ENCODE measurements at places on chromosomes 4 and X.

DNA sequence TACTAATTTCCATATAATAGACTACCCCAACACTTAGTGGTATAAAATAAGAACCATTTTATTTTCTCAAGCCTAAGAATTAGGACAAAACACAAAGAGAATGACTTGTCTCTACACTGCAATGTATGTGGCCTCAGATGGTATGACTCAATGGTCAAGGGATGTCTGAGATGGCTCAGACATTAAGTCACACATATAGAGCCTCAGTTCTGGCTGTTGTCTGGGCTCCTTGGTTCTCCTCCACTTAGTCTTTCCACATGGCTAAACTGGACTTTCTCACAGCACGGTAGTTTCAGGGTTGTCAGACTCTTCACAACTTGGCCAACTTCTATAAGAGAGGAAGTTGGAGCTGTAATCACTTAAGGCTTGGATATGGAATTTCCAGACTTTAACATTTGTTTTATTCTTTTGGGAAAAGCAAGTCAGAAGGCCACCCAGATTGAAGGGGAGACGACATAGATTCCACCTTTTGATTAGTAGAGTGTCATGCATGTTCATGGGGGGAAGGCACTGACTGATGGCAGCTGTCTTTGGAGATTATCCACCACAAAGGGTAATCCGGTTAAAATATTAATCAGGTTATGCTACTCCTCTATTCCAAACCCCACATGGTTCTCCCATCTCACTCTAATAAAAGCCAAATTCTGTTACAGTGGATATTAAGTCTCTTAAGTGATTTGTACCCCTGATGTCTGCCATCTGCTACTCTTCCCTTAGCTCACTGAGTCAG is 9.4 kb downstream of the IL15 start:
- no peak for DNase-seq

GRCh38 chrX:40099055-40099958 is 1.5 kb upstream of the BCOR start:
- no peak for DNase-seq

DNA sequence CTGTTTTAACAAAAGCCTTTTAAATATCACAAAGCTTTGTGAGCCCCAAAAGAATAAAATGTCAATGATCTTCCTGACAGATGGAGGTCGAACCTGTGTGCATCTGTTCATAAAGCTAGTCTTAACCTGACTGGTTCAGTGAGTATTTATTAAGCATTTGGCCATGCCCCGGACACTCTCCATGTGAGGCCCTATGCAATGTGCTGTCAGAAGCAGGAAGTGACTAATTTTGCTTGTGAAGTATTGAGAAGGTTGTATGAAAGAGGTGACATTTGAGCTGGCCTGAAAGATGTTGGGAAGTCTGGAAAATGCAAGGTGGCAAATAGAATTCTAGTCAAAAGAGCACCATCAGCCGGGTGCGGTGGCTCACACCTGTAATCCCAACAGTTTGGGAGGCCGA is 171.4 kb downstream of the MSL3 start:
- DNase-seq: no peak

DNA sequence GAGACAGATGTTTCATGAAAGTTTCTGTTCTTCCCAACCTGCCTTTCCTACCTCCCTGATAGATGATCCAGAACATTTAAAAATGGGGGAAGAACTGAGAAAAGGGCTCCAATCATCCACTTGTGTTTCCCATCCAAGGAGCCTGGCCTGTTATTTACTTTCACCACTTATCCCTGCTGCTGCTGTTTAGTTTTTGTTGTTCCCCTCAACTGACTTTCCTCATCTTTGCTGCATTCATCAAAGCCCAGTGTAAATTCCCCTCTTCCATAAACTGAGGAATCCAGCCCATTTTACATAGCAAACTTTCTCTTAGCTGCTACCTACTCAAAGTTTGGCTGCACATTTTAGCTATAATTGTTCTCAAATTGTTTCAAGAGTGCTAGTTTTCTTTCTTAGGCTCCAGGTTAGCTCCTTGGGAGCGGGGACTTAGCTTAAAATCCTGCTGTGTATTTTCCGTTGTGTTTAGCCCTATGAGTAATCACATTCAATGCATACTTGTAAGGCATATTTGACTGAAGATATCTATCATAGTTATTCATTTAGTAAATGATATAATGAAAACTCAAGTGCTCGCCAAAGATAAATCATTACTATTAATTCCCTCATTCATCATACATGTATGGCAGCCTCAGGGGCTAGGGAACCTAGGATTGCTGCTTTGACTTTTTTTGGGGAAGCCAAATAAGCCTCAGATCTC is 1.4 kb upstream of the PTPN13 start:
- no peak for DNase-seq

DNA sequence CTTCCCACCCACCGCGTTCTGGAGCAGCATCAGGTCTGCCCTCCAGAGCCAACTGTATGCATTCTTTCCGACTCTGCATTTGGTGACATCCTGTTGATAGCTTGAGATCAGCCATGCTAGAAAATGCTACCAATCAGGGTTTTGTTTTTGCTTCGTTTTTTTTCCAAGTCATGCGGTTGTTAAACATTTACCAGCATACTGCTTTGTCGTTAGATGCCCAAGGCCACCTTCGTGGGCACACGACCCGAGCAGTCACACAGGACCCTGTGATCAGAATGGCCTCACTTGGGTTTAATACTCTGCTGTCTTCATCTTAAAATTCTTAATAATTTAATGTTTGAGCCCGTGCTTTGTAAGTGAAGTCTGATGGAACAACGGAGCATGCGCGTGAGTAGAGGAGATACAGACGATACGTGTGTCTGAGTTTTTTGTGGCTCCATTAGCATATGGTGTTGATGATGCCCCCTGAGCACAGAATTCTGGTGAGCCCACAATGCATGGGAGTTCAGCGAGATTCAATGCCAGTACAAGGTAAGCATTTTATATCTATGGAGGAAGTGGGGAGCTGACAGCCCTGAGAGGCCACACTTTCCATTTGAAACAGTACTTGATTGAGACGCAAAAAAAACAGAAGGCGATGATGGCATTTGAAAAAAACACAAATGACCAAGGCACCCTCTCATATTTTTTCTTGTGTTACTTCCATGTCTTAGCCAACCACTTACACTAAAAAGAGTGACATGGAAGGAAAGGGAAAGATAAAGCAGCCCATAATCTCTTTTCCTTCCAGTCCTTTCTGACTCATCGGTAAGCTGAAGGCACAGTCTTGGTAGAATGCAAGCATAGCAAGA is 323.6 kb downstream of the BCOR start:
- DNase-seq: no peak

DNA sequence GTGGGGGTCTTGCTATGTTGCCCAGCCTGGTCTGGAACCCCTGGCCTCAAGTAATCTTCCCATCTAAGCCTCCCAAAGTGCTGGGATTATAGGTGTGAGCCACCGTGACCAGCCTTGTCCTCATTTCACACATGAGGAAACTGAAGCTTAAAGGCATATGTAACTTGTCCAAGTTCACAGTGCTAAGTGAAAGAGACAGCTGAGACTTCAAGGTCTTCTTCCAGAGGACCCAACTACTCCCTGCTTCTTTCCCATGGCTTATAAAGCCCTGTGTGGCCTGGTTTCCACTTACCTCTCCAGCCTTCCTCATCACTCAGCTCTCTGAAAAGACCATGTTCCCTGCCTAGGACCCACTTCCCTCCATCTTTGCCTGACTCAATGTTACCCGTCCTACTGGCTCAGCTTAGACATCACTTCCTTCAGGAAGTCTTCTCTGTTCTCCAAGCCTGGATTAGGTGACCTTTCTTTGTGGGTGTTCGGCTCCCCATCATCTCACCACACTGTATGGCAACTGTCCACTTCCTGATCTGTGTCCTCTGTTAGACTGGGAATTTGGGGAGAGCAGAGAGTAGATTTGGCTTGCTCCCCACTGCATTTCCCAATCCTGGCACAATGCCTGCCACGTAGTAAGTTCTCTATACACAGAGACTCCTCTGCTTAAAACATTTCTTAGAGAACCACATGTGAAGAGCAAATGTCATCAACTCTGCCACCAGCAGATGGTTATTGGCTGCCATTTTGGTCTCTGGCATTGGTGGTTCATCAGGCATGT is 30.4 kb upstream of the LAMP2 start:
- DNase-seq: no peak

DNA sequence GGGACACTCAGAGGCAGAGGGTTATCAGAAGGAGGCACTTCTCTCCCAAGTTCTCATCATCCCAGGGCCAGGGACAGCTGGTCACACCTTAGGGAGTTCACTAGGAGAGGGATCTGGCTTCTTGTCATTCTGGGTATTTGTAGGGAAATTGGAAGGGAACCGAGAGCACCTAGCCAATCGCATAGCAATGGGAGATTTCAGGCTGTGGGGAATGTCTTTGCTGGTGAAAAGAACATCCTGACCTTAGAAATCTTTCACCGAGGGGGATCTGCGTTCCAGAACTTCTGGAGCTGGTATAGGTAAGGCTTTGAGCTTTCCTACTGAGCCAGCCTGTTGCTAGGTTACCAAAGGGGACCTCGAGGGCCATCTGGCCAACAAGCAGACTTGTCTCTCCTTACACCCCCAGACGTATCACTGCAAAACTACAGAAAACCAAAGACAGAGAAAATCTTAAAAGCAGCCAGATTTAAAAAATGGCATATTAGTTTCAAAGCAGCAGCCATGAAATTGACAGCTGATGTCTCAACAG is 6.8 kb downstream of the HTT-AS start:
- no peak for DNase-seq

DNA sequence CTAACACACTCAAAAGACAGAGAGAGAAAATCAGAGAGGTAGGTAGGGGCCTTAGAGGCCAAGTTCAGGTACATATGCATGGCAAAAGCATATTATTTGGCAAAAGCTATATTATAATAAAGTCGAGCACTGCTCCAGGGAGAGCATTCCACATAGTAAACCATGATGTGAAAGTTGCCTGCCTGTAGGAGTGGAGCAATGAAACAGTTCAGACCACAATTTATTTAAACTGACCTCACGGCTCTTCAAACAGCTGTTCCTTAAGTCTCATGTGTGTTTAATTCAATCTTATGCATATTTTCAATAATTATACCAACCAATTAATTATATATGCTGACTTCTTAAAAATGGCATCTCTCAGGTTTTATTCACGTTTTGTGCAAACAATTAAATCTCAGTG is 3.3 kb downstream of the RFC1 start:
- DNase-seq: no peak

GRCh38 chr4:153728660-153729059 is 31.2 kb downstream of the RNF175 start:
- DNase-seq: no peak

- no peak for DNase-seq
Observed at GRCh38 chr4:174401471-174402130, 117.9 kb downstream of the CEP44 start.

DNA sequence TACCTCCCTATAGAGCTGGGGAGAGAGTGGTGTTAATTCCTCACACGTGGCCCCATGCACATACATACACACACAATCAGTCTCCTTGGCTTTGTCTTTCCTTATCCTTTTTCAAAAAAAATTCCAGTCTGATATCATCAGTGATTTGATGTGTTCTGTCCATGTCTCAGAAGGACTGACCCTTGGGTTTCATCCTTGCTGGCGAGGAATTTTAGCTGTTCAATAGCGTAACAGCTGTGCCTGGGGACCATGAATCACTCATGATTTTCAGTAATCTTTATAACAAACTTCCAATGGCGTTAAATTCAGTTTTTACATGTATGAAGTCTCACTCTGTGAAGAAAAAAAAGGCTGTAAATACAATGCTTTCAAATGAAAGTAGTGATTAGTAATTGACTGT is 204.6 kb downstream of the RBMX2 start:
- no peak for DNase-seq

- DNase-seq: peak; percentile 18
Observed at GRCh38 chr4:89434364-89434988, 126.9 kb upstream of the GPRIN3 start.

DNA sequence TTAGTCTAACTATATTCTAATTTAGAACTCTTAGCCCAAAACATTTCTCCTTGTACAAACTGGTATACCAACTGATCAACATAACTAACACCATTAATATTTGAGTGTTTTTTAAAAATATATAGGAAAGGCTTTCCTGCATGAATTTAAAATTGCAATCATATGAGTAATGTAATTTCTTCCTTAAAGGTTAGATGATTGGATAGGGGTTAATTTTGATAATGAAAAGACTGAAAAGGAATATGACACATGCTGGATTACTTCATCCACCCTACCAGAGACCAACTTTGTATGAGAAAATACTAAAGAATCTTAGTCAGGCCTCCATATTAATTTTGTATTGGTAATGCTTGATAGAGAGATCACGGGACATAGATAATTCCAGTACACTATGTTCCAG is 25.1 kb upstream of the PLS3 start:
- no peak for DNase-seq

- no peak for DNase-seq
Observed at GRCh38 chr4:94574616-94575015, 122.9 kb downstream of the PDLIM5 start.

DNA sequence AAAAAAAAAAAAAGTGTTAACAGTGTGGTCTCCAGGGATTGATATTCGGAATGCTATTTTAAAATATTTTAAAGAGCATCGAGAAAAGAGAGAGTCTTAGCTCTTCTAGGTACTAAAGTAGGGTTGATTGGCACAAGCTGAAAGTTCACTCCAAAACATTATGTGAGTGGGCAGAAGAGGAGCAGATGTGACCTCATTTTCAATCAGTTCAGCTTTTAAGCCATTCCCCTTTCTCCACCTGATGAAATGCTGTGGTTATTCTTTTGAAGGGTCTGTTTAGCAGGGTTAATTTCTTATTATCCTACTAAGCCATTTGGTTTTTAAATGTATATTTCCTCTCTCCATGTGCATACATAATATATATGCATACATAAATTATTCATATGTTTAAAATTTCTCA is 69.2 kb downstream of the GALNT7 start:
- no peak for DNase-seq

GRCh38 chr4:122906859-122907305 is 15.5 kb downstream of the NUDT6 start:
- DNase-seq: no peak

- DNase-seq: no peak
Observed at GRCh38 chr4:157079441-157079840, 3.5 kb downstream of the GLRB start.

DNA sequence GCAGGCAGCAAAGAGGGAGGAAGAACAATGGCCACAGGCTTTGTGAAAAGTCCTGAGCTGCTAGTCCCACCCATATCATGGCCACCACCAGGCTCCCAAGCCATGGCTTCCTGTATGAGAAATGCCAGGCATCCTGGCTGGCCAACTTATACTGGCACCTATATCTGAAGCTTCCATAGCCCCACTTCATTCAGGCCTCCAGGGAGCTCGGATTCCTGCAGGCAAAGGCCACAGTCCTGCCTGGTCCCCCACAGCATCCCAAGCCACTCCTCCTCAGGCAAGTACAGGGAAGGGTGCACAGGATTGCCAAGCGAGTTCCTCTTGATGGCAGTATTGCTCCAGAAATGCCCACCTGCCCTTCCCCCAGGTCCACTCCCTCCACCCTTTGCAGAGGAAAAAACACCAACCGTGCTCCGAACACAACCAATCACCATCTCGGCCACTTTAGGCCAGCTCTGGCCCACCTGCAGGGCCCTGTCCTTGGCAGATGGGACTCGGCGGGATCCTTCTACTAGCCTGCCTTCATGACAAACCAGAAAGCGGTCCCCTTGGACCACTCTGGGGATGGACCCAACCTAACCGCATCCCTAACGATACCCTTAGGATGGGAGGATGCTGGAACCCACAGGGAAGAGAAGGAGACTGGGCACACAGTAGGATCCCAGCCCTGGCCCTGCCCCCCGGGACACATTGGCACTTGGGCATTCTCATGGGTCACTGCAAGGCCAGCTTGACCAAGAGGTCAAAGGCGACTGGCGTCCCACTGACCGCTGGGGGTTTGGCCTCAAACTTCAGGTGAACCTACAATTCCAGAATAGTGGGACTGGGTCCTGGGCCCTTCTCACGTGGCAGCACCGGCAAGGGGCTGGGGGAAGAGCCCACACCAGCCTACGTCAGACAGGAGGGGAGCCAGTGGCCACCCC is 220.4 kb upstream of the AGTR2 start:
- no peak for DNase-seq
